M059J (cell line): ENCODE measurements at places on chromosomes 4 and X. TPM values are rescaled to one million over a fixed set of nuclear protein-coding genes. Genes with fewer than 3 reads are reported as not detected.

The SPANXB1 gene
- 43.0 and 87.1 TPM in 2 replicates for total RNA-seq

DNA sequence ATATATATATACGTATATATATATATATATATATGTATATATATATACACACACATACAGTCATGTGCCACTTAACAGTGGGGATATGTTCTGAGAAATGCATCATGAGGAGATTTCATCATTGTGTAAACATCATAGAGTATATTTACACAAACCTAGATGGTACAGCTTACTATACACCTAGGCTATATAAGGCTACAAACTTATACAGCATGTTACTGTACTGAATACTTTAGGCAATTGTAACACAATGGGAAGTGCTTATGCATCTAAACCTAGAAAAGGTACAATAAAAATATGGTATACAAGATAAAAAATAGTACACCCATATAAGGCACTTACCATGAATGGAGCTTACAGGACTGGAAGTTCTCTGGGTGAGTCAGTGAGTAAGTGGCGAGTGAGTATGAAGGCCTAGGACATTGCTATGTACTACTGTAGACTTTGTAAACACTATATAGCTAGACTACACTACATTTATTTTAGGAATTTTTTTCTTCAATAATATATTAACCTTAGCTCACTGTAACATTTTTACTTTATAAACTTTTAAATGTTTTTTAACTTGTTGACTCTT lies 13.2 kb upstream of the CCSER1 start:
- no peak for DNase-seq

DNA sequence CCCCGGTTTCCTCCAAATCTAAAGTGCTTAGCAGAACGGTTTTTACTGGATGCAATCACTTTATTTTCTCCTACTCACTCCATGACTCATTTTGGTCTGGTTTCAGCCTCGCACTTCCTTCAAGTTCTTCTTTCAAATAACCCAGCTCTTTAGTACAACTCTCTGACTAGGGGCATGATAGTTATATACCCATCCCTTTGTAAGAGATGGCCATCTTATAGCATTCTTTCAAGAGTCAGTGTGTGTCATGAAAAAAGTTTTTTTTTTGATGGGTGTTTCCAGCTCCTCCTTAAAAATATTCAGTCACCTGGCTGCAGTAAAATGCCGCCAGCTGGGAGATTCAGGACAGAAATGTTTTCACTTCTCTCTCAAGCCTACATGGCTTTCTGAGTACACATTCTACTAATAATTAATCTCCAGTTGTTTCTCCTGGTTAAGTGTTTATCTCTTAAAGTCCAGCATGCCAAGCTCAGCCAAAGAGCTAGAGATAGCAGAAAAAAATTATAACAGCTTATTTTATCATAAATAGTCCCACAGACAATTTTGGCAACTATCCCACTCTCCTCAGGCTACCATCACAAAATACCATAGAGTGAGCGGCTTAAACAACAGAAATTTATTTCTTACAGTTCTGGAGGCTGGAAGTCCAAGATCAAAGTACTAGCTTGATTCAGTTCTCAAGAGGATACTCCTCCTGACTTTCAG lies 139.3 kb downstream of the GASK1B start:
- DNase-seq = peak; percentile 51

The NAP1L3 gene
- total RNA-seq = 0.69 and 0.86 TPM in 2 replicates

DNA sequence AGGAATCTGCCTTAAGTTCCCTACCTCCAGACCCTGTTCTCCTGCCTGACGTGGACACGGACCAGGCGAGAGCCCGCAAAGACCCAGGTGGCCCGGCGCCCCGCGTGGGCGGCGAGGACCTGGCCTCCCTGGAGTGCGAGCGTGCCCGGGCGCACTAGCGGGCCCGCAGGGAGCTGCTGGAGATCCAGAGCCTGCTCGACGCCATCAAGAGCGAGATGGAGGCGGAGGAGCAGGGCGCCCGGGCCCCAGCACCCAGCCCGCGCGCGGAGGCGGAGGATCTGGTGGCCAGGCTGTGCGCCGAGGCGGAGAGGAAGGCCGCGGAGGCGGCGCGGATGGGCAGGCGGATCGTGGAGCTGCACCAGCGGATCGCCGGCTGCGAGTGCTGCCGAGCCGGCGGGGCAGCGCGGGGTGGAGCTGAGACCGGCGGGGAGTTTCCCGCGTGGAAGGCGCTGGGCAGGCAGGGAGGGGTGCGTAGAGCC lies 18.2 kb downstream of the MRFAP1 start:
- no peak for DNase-seq

DNA sequence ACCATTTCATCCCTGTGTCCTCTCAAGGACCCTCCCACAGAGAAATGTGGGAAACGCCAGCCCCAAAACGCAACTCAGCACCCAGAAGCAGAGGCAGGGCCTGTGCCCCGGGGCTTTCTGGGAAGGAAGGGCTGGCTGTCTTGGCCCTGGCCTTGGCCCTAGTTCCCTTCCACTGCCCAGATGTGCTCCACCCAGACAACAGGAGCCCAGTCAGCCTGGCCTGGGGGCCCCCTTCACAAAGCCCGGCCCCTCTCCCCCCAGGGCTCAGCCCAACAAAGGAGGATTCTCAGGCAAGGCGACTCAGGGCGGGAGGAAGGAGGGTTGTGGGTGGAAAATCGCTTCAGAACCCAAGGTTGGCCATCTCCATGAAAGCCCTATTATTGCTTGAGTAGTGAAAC lies 82.5 kb downstream of the PJA1 start:
- no peak for DNase-seq

The NLGN4X gene
- total RNA-seq = 0.02 and 0.15 TPM in 2 replicates

DNA sequence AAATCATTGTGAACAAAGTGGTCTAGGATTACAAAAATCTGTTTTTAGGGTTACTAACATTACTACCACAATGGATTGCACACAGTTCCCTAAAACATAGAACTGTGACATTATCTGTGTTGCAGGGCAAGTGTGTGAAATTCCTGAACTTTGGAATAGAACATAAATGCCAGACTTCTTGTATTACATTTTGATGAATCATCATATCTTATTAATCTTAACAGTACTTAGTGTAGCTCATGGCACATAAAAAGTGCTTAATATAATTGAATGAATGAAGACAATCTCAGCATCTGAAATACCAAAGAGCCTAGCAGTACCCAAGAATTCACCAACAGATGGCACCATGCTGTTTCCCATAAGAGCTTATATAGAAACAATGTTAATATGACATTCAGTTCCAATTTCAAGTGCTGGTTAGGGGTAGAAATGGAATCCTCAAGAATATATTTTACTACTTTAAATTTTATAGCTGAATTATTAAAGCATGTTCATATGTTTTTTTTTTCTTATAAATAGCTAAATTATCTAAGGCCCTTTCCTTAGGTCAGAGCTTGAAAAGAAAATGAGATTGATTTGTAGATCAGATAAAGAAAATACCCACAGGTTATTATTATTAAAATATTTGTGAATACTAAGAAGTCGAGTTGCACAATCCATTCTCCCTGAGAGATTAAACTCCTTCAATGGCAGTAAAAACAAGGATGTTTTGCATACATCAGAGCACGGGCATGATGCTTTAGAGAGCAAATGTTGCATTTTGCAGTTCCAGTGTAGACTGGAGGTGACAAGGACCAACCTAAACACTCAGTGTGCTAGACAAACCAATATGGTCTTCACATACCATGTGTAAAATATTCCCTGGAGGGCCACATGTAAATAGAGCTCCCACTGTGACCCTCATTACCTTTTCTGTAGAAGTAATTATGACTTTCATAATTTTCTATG lies 25.7 kb upstream of the SHISA3 start:
- peak; percentile 45 for DNase-seq

- DNase-seq = no peak
Measured at GRCh38 chr4:34245276-34245675, 1999.0 kb downstream of the ARAP2 start.

DNA sequence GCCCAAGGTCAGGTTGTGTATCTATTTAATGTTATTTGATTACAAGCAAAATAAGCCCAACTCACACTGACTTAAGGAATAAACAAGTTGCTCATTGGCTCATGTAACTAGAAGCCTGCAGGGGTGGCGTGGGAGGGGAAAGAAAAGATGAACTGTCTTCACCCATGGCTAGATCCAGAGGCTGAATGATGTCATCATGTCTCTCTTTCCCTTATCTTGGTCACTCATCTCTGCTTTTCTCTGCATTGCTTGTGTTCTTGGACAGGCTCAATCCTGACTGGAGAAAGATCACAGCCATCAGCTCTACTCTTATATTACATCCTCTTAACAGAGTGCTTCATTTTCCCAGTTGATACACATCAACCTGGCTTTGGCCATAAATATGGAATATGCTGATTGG lies 290.0 kb upstream of the DIAPH2 start:
- DNase-seq = peak; percentile 32

The PPP4R3C gene
- 0.20 and 0.30 TPM in 2 replicates for total RNA-seq

DNA sequence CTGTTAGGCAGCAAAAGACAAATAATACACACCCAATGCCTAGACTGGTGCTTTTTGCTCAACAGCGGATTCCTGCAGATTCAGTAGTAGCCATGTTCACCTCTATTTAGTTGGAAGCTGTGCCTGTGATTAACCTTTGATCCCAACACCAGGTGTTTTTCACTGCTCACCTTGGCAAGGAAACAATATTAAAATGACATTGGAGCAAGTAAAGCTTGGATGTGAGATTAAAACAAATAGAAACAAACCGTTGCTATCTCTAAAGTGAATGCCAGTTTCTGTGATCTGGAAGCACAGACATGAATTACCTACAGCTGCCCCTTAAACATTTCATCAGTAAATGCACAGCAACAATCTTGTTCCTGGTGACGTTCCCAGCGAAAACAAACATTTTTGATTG lies 35.7 kb downstream of the MAGEB17 start:
- no peak for DNase-seq

The HELT gene
- total RNA-seq = not detected in 2 replicates

DNA sequence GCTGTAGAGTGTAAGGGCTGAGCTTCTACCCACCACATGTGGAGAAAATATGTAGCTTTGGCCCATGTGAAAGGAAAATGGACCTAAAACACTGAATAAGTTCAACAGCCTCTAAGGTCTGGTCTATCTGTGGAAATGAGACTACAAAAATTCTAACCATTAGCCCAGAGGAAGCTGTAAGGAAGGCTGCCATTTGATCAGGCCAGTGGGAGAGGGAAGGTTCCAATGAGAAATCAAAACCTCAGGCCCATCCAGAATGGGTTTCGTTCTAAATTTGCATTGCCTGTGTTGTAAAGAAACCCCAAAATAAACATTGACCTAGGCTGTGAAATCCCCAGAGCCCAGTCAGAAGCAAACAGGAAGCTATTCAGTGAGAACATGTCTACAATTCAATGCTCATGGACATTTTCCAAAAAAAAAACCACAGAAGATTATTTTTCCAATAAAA lies 320.4 kb upstream of the SLC7A11 start:
- DNase-seq = peak; percentile 40

The ZNF630 gene
- total RNA-seq = 3.0 and 3.2 TPM in 2 replicates

DNA sequence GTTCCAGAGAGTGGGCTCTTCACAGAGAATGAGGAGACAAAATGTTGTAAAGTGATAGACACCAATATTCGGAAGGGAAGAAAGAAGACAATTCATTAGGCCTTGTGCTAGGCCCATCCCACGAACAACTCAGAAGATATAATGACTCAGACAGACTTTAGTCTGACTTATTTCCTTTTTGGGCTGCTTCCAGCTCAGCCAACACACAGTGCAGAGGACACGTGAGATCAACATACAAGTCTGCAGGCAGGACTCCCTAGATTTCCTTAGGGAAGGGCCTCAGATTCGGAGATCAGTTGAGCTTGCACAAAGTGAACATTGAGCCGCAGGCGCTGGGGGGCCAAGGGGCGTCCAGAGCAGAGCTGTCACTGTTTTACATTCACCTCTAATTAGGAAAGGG lies 290.7 kb upstream of the TENM3 start:
- peak; percentile 93 for DNase-seq

The DAPP1 gene
- 0.49 and 0.76 TPM in 2 replicates for total RNA-seq

DNA sequence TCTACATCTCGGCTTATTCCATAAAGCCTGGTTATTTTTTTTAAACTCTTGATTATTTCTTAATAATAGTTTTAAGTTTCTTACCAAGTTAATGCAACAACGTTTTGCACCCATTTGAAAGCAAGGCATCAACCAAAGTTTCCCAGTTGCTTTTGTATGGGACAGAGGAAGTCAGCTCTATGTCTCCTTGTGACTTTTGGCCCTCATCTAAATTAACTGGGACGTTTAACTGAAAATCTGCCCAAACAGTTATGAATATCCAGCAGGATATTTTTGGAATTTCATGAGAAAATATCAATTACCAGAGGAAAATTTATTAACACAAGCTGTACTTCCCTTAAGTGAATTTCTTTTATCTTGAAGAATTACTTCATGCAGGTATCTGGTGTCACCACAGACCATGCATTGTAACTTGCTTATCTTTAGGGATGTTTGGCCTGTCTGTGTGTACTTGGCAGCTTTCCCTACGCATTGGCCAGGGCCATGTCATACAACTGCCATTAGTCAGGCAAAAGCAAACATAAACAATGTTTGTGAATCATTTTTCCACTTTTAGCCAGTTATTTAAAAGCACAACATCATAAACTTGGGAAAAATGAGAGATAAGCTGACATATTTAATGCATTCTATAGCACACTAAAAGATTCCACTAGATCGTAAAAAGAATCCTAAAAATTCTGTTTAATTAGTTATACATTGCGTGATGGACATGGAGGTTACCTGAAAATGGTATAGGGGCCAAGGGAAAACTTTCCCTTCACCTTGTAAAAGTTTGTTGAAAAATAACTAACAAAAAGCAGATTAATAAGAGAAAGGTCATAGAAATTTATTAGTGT lies 101.4 kb upstream of the PDE5A start:
- DNase-seq = peak; percentile 93

DNA sequence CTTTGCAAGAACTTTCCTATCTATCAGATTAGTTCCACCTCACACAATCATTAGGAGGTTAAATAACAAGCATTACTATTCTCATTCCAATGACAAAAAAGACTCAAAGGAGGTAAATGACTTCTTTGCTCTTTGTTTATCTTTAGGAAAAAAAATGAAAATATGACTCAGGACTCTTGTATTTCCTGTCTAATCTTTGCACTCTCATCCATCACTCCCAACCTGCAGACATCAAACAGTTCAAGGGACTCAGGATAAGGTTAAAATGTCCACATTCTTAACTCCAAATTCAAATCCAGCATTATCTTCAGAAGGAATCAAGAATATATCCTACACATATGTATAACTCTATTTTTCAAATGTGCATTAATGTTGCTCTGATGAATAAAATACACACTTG lies 139.6 kb downstream of the UNC5C start:
- DNase-seq = peak; percentile 62

DNA sequence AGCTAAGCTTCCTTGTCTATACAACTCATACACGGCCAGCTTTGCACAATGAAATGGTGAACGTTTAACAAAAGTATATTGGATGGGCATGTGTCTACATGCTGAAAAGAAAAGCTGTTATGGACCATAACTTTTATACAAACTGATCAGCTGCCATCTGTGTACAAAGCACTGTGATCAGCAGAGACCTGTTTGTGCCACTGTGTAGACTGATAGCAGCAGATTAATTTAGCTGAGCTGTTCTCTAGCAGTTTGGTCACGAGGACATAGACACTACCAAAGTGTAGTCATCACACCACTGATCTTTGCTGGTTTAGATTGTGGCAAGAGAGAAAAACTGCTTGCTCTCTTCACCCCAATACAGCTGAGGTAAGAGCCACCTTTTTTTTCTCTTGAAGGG lies 124.5 kb downstream of the RAPGEF2 start:
- no peak for DNase-seq

- no peak for DNase-seq
Measured at GRCh38 chr4:80412322-80412721, 76.8 kb downstream of the CFAP299 start.

GRCh38 chr4:100130491-100130890 lies 59.8 kb downstream of the DDIT4L start:
- no peak for DNase-seq

The MAGEC3 gene
- total RNA-seq = 0.57 and 0.76 TPM in 2 replicates
